Activated T-helper 17 cell treated with anti-CD3 and anti-CD28 coated beads, Interleukin-2, amount 50 U/mL, for 72 hours (primary cell): ENCODE measurements at places on chromosomes 3 and 15. TPM values are rescaled to one million over a fixed set of nuclear protein-coding genes. Genes with fewer than 3 reads are reported as not detected.

GOLGA6B gene
- total RNA-seq, result not detected

TYRO3 gene
- 2.7 TPM for total RNA-seq

TRA2B gene
- 232 TPM for total RNA-seq

NPAP1 gene
- total RNA-seq, result not detected

GOLIM4 gene
- 6.3 TPM for total RNA-seq

GOLGA6L7 gene
- total RNA-seq, result not detected

SACM1L gene
- 49.2 TPM for total RNA-seq

MYRIP gene
- not detected for total RNA-seq

DNA sequence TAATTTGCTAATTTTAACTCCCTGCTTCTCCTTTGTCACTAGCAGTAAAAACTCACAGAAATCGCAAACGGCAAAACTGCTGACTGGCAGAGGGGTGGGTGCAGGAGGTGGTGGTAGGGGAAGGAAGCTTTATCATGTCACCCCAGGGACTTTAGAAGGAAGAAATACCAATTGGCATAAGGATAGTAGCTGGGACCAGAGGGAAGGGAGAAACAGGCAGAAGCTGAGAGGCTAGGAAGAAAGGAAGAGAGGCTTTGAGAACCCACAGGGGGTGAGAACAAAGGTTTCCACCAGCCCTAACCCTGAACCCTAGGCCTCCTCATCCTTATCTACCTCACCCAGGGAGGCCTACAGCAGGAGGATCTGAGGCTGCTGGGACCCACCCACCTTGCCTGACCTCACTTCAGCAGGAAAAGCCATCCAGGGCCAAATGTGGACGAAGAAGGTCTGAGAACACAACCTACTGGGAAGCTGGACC is 10.7 kb downstream of the ITGB5 start:
- H3K4me3 ChIP-seq, result no peak overlapping the region
- peaks cover 9% of the 10 kb centered on the region for H3K4me1 ChIP-seq
- peaks cover 7% of the 10 kb centered on the region for H3K27me3 ChIP-seq
- H3K27ac ChIP-seq, result no peak overlapping the region
- no peaks in the 10 kb centered on the region for H3K36me3 ChIP-seq

DNA sequence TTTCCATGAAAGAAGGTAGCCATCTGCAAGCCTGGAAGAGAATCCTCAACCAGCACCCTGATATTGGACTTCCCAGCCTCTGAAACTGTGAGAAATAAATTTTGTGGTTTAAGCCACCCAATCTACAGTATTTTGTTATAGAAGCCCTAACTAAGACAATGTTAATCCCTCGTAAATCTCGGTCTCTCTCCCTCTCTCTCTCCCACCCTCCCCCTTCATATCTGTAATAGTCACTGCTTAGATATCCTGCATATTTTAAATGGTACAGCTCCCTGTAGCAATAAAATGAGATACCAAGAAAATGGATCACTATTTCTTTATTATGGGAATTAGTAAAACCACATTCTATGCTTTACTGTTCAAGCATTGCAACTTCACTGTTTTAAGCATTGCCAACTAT is 21.0 kb upstream of the FAM174B start:
- no peak overlapping the region for H3K27ac ChIP-seq
- H3K4me1 ChIP-seq, result no peaks in the 10 kb centered on the region
- peaks cover 15% of the 10 kb centered on the region for H3K27me3 ChIP-seq
- H3K4me3 ChIP-seq, result no peak overlapping the region
- no peak for ATAC-seq
- no peaks in the 10 kb centered on the region for H3K36me3 ChIP-seq

DNA sequence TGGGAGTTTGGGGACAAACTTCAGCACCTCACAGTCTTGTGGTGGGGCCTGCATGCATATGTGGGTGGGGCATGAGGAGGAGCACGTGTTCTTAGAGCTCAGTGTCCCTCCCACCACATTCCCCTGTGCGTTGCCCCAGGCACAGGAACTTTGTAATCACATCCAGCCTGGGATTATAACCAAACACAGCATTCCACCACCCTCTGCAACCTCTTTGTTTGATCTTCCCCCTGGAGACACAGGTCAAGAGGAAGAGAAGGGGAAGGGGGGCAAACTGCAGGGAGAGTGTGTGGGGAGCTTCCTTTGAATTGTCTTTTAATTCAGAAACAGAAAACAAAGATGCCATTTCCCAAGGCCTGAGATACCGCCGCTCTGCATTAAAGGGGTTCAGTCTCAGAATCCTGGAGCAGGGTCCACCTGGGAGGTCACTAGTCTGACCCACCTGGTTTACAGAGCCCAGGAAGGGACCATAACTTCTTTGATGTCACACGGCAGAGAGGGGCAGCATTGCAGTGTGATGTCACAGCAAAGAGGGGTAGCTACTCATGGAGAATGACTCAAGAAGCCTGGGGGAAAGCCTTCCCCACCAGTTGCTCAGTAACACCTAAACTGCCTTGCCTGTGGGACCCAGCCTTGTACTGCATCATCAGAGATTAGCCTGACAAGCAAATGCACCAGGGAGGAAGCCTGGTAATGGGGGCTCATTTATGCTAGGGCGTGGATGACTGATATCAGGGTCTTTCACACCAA is 106.3 kb upstream of the RNU6-1 start:
- no peak overlapping the region for H3K27ac ChIP-seq
- no peaks in the 10 kb centered on the region for H3K36me3 ChIP-seq
- peaks cover 7% of the 10 kb centered on the region for H3K4me1 ChIP-seq
- ATAC-seq, result no peak
- H3K4me3 ChIP-seq, result no peak overlapping the region

DNA sequence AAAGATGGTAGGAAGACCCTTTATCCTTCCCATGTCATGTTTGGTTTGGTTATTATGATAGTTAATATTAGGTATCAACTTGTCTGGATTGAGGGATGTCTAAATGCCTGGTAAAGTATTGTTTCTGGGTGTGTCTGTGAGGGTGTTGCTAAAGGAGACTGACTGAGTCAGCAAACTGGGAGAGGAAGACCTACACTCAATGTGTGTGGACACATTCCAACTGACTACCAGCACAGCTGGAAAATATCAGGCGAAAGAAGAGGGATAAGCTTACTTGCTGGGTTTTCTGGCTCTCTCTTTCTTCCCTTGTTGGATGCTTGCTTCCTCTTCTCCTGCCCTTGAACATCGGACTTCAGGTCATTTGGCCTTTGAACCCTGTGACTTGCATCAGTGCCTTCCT is 1227.6 kb upstream of the EPHA6 start:
- H3K4me1 ChIP-seq, result no peaks in the 10 kb centered on the region
- no peak overlapping the region for H3K27ac ChIP-seq
- H3K36me3 ChIP-seq, result no peaks in the 10 kb centered on the region
- H3K4me3 ChIP-seq, result no peak overlapping the region
- ATAC-seq, result no peak

DNA sequence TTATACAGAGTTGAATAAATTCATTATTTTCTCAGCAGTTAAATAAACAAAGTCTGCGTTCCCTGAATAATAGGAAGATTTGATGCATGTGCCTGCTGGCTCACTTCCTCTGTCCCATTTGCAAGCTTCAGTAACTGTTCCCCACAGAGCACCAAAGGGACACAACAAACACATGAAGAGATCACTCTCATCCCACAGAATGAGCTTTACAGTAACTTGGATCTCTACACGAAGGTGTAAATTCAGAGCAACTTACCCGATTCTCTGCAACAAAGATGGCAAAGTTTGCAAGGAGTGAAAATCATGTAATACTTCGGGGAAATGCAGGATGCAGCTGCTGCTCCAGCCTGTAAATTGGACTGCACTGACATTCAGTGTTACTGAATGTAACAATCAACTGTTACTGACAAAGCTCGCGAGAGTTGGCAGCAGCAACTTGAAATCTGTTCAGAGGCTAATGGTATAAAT is at the start of gene BCHE:
TSS of gene BCHE (minus strand) at position 366 of the 468 bp plus-strand sequence. CDS start 6,390 bp downstream, outside the sequence.
- H3K36me3 ChIP-seq, result no peaks in the 10 kb centered on the region
- H3K4me3 ChIP-seq, result no peak within 1 kb of the TSS
- no peak within 1 kb of the TSS for H3K27ac ChIP-seq
- no peaks in the 10 kb centered on the region for H3K27me3 ChIP-seq
- ATAC-seq, result no peak
- no peaks in the 10 kb centered on the region for H3K4me1 ChIP-seq

DNA sequence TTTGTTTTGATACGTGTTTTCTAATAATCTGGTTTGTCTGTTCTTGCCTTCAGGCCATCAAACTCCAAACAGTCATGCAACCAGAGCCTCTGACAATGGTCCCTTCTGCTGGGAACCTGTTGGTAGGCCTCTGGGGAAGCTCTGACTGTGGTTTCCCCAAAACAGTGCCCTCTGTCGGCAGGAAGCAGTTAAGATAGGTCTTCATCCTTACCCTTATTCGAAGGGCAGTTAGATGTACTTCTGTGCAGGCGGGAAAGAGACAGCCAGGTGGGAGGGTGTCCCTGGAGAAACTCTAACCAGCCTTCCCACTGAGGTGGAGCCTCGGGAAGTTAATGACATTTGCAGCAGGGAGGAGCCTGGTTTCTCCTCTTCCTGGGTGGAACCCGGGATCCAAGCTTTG is 81.6 kb upstream of the CHMP2B start:
- no peaks in the 10 kb centered on the region for H3K4me1 ChIP-seq
- no peak for ATAC-seq
- H3K27me3 ChIP-seq, result peaks cover 4% of the 10 kb centered on the region
- H3K4me3 ChIP-seq, result no peak overlapping the region
- no peak overlapping the region for H3K27ac ChIP-seq

DNA sequence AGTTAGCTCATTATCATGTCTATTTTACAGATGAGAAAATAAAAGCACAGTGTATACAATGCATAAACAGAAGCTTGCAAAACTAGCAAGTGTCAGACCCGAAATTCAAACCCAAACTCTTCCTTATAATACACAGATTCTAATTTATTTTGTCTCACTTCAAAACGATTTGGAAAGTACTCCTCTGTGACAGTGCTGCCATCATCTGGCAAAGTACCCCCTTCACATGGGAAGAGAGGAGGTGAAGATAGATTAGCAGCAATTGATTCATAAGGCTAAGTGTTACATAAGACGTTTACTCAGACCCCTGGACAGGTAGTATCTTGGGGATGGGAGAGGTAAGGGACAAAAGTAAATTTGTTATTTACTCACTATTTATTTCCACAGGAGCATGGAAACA is 744.0 kb upstream of the SGO1 start:
- H3K4me1 ChIP-seq, result no peaks in the 10 kb centered on the region
- H3K36me3 ChIP-seq, result no peaks in the 10 kb centered on the region
- no peak overlapping the region for H3K4me3 ChIP-seq
- H3K27ac ChIP-seq, result no peak overlapping the region

- no peaks in the 10 kb centered on the region for H3K36me3 ChIP-seq
- H3K4me1 ChIP-seq, result no peaks in the 10 kb centered on the region
- H3K4me3 ChIP-seq, result no peak overlapping the region
- no peaks in the 10 kb centered on the region for H3K27me3 ChIP-seq
Observed at GRCh38 chr3:177482048-177482691, 284.9 kb upstream of the TBL1XR1 start.

DNA sequence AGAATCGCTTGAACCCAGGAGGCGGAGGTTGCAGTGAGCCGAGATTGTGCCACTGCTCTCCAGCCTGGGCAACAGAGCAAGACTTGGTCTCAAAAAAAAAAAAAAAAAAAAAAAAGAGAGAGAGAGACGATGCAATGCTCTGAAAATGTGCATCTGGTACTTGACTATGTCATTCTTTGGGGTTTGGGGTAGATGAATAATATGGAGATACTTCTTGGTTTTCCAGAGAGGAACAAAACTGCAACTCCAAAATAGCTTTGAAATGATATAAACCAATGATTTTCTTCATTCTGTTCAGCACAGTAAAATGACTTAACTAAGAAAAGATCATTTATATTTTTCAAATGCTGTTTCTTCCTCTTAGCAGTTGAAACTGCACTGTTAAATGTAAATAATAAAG is 158.9 kb downstream of the ISL2 start:
- ATAC-seq, result no peak
- H3K27ac ChIP-seq, result no peak overlapping the region
- no peak overlapping the region for H3K4me3 ChIP-seq
- peaks cover 6% of the 10 kb centered on the region for H3K36me3 ChIP-seq
- no peaks in the 10 kb centered on the region for H3K4me1 ChIP-seq

- no peak overlapping the region for H3K27ac ChIP-seq
- H3K27me3 ChIP-seq, result no peaks in the 10 kb centered on the region
- ATAC-seq, result no peak
- peaks cover 4% of the 10 kb centered on the region for H3K4me1 ChIP-seq
- no peaks in the 10 kb centered on the region for H3K36me3 ChIP-seq
- H3K4me3 ChIP-seq, result no peak overlapping the region
Observed at GRCh38 chr3:186815435-186815834, 9.2 kb upstream of the RFC4 start.

DNA sequence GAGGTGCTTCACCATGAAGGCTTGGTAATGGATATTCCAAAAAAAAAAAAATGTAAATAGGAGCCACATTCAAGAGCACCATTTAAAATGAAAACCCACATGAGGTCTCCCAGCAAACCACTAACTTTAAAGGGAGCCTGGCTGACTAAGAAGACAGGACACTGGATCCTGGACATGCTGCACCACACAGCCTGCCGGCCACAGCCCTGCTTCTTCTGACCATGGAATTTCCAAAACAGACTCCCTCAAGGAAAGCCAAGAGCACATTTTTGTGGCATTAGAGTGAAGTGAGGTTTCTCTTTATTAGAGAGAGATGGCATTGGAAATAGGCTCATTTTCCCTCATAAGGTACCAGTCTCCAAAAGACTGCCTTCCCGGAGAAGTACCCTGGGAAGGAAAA is 113.9 kb downstream of the RORA start:
- H3K27me3 ChIP-seq, result peaks cover 40% of the 10 kb centered on the region
- no peak overlapping the region for H3K4me3 ChIP-seq
- H3K4me1 ChIP-seq, result no peaks in the 10 kb centered on the region
- ATAC-seq, result no peak
- H3K36me3 ChIP-seq, result no peaks in the 10 kb centered on the region

GRCh38 chr3:94158512-94158911 is 95.7 kb downstream of the NSUN3 start:
- H3K27ac ChIP-seq, result no peak overlapping the region
- peaks cover 21% of the 10 kb centered on the region for H3K27me3 ChIP-seq
- no peaks in the 10 kb centered on the region for H3K4me1 ChIP-seq
- ATAC-seq, result no peak
- H3K36me3 ChIP-seq, result no peaks in the 10 kb centered on the region

- no peak for ATAC-seq
- no peak overlapping the region for H3K4me3 ChIP-seq
- H3K27ac ChIP-seq, result no peak overlapping the region
- no peaks in the 10 kb centered on the region for H3K27me3 ChIP-seq
- no peaks in the 10 kb centered on the region for H3K36me3 ChIP-seq
Observed at GRCh38 chr3:78878011-78878410, 889.8 kb downstream of the ROBO1 start.

DNA sequence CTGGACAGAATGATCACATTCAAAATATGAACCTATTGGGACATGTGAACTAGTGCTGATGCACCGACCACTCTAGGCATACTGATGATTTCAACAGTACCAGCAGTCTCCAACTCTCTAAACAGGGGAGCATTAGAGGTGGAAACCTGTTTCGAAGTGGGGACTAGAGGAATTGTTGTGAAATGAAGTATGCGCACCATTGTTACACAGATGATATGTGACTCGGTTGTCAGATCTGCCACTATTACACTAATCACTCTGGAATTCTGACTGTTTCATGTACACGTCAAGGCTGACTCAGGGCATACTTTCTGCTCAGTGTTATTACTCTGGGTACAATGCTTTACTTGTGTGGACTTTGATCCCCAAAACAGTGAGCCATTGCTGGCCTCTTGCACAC is 198.2 kb upstream of the UBE2E2 start:
- H3K36me3 ChIP-seq, result no peaks in the 10 kb centered on the region
- no peak for ATAC-seq
